ENCODE measurements at places on chromosomes 16 and 17.

- DNase-seq: no peak
These were observed 68.5 kb downstream of the WWP2 start for GRCh38 chr16:69830534-69831211.

DNA sequence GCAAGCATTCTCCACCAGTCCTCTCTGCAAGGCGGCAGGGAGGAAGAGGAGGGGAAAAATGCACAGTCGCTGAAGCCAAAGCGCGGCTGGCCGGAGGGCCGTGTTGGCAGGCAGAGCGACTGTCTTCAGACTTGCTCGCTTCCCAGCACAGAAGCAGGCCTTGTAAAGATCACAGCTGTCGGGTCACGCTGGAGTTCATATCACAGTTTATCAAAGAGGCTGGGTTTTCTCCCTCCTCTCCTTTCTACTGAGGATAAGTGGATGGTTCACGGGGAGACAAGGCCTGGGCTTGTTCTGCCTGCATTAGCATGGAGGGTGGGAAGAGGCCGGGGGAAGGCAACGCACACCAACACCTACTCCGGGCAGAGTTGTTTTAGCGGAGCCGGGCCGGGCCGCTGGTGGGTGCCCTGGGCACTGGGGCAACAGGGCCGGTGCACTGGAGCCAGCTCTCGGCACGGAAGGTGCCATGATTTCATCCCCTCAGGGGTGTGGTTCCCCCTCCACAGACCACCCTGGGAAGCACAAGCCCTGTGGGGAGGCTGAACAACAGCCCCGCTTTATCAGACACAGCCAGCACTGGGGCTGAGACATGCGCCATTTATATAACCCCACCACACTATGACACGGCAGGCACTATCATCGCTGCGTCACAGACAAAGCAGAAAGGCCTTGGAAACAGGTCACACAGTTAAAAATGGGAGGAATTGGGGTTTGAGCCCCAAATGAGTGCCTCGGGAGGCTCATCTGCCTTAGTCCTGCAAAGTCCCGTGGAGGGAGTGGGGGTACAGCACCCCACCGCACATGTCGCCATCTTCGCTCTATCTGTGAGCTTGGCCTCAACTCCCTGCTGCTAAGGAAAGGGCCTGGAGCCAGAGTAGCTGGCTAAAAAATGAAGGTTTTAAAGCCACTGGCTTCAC lies 40.3 kb upstream of the MTSS2 start:
- DNase-seq: no peak

DNA sequence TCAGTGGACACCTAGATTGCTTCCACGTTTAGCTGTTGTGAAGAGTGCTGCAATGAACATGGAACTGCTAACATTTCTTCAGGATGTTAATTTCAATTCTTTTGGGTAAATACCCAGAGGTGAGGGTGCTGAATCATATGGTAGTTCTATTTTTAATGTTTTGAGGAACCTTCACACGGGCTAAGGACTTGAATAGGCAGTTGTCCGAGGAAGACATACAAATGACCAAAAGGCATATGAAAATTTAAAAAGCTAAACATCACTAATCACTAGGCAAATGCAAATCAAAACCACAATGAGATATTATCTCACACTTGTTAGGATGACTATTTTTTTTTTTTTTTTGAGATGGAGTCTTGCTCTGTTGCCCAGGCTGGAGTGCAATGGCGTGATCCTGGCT lies 173.3 kb downstream of the PRKCB start:
- DNase-seq: no peak

- no peak for DNase-seq
These were observed 90.9 kb downstream of the MYH11 start for GRCh38 chr16:15765880-15766279.

- DNase-seq: no peak
These were observed 73.3 kb downstream of the N4BP1 start for GRCh38 chr16:48536614-48537200.

GRCh38 chr17:60383379-60383778 lies 8.6 kb downstream of the USP32 start:
- DNase-seq: no peak

DNA sequence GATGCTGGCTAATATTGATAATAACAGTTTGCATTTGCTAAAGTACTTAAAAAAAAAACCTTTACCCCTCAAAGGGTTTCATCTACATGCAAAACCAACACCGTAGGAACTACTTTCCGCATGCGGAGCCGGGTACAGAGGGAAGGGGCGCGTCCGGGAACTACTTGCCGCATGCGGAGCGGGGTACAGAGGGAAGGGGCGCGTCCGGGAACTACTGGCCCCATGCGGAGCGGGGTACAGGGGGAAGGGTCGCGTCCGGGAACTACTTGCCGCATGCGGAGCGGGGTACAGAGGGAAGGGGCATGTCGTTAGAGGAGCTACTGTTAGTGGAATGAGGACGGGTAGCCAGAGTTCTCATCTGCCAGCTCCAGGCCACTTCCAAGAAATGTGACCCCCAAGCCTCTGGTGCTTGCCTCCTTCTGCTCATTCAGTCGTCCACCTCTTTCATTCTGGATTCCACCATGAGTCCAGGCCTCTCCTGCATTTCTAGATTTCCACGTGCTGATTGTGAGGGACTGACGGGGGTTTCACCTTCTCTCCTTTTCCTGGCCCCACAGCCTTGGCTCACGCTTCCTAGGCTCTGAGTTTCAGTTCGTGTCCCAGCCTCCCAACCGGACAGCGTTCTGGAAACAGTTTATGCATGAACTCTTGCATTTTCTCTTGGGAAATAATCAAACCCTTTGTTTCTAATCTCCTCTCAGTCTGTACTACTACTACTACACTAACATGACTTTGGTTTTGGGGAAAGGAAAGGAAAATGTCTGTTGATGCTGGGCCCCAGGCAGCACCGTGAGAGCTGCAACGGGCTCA lies 26.9 kb downstream of the MINK1 start:
- DNase-seq: no peak

DNA sequence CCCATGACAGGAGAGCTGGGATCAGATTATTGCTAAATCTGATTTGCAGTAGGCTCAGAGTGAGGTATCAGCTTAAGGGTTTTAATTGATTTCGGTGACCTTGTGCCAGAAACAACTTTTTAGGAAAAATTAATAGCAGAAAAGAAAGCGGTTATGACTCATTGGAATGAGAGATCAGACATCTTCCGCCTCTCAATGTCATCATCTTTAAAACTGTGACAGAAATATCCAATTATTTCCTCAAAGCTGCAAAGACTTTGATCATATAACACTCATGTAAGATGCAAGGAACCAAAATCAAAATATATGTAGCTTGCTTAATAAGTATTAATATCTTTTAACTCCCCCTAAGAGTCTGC lies 190.1 kb upstream of the FOXF1 start:
- DNase-seq: no peak
